Omental fat pad (tissue), 4 donors: ENCODE measurements at places on chromosomes 2 and 18. TPM values are rescaled to one million over a fixed set of nuclear protein-coding genes. Genes with fewer than 3 reads are reported as not detected.

Gene SPHKAP
- total RNA-seq: not detected

Gene CHRND
- not detected for total RNA-seq

Gene DYNAP
- not detected for total RNA-seq

Gene TRIM54
- total RNA-seq: not detected

Gene UCN
- 1.4 TPM for total RNA-seq

Gene PTH2R
- not detected for total RNA-seq

Gene SH3RF3
- 10.2 TPM for total RNA-seq

Gene SDC1
- total RNA-seq: 5.4 TPM

Gene ANKRD44
- total RNA-seq: 40.7 TPM

Gene GBX2
- total RNA-seq: not detected

Gene NEUROD1
- total RNA-seq: not detected

Gene ANKRD29
- 8.1 TPM for total RNA-seq

Gene TYW5
- total RNA-seq: 5.6 TPM

Gene GKN2
- not detected for total RNA-seq

Gene RTP5
- total RNA-seq: not detected

Gene CCDC148
- total RNA-seq: not detected

Gene SPATA3
- total RNA-seq: not detected

Gene PXDN
- total RNA-seq: 81.2 TPM

Gene TLX2
- total RNA-seq: not detected

Gene SLC19A3
- total RNA-seq: 188 TPM

Gene HNRNPLL
- 33.8 TPM for total RNA-seq

Gene ZAP70
- 4.1 TPM for total RNA-seq

Gene PLA2R1
- total RNA-seq: 6.5 TPM

Gene DHRS9
- total RNA-seq: 6.7 TPM

Gene MOGAT1
- not detected for total RNA-seq

Gene SP140
- 9.7 TPM for total RNA-seq

Gene RSAD2
- total RNA-seq: 0.56 TPM

Gene UGT1A5
- total RNA-seq: not detected

Gene NTSR2
- not detected for total RNA-seq

Gene C1QL2
- not detected for total RNA-seq

Gene PROKR1
- total RNA-seq: 0.46 TPM

Gene LYPD1
- total RNA-seq: 0.48 TPM

Gene SAP130
- total RNA-seq: 13.4 TPM

Gene PKDCC
- total RNA-seq: 307 TPM
